Naive thymus-derived CD8-positive, alpha-beta T cell (primary cell): ENCODE measurements at places on chromosomes 1 and 21. TPM values are rescaled to one million over a fixed set of nuclear protein-coding genes. Genes with fewer than 3 reads are reported as not detected.

Gene GNG4
- not detected for total RNA-seq

Gene PDE9A
- total RNA-seq: 17.1 TPM

Gene MMP23B
- 6.1 TPM for total RNA-seq

Gene LMO4
- 19.4 TPM for total RNA-seq

GRCh38 chr1:225228871-225229303 lies 199.0 kb downstream of the LBR start:
- no peak overlapping the region for H3K27ac ChIP-seq
- no peak overlapping the region for H3K4me3 ChIP-seq
- H3K27me3 ChIP-seq: no peaks in the 10 kb centered on the region

- H3K4me1 ChIP-seq: peaks cover 23% of the 10 kb centered on the region
- H3K36me3 ChIP-seq: peaks cover 91% of the 10 kb centered on the region
- no peak for DNase-seq
- H3K4me3 ChIP-seq: no peak overlapping the region
Observed at GRCh38 chr1:228242409-228242808, 34.6 kb downstream of the OBSCN start.

DNA sequence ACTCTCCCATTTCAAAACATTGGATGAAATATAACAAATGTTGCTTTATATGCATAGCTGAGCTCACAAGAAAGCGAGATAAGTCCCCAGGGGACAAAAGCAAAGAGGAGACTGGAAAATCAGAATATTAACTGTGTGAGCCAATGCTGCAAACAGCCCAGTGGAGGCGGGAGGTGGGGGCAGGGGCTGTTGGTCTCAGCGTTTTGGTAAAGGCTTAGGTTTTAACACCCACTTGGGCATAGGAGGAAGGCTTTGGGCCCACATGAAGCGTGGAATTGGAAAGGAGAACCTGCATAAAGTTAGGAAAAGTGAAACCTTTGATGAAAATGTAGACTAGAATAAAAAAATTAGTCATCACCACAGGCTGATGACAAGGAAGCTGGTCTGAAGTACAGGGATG lies 30.2 kb upstream of the SMIM12 start:
- peaks cover 14% of the 10 kb centered on the region for H3K36me3 ChIP-seq
- peaks cover 5% of the 10 kb centered on the region for H3K4me1 ChIP-seq
- peaks cover 11% of the 10 kb centered on the region for H3K27me3 ChIP-seq
- no peak for DNase-seq
- no peak overlapping the region for H3K4me3 ChIP-seq
- no peak overlapping the region for H3K27ac ChIP-seq

GRCh38 chr1:232553809-232554208 lies 76.1 kb downstream of the SIPA1L2 start:
- no peak overlapping the region for H3K4me3 ChIP-seq
- no peaks in the 10 kb centered on the region for H3K36me3 ChIP-seq
- no peaks in the 10 kb centered on the region for H3K4me1 ChIP-seq
- peaks cover 3% of the 10 kb centered on the region for H3K27me3 ChIP-seq

DNA sequence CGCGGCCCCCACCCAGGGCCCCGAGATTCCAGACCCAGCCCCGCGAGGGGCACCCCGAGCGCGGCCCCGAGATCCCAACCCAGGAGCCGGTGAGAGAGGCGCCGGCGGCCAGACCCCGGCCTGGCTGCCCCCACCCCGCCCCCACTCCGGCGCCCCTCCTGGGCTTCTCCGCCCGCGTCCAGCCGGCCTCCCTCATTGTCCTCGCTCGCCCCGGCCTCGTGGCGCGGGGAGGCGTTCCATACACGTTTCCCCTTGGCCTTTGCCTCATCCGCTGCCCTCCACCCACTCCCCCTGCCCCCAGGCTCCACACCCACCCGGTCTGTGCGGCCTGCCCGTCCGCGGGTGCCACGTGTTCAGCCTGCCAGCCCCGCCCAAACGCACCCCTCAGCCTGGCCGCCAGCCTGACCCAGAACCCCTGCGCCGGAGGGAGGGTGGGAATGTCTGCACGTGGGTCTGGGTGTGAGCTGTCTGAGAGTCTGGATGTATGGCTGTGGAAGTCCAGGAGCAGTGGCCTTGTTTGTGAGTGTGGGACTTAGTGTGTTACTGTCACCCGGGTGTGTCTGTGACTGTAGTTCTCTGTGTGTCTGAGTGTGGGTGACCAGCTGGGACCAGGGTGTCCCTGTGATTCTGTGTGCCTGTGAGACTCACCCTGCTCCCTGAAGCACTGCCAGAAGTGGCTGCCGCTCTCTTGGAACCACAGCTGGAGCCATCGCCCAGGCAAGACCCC lies 681 bp downstream of the B4GALT2 start:
- no peak for DNase-seq
- peak overlapping the region; percentile 87 for H3K4me3 ChIP-seq
- H3K27ac ChIP-seq: peak overlapping the region; percentile 53
- H3K4me1 ChIP-seq: peaks cover 37% of the 10 kb centered on the region
- peaks cover 4% of the 10 kb centered on the region for H3K27me3 ChIP-seq

- H3K4me1 ChIP-seq: no peaks in the 10 kb centered on the region
- peaks cover 54% of the 10 kb centered on the region for H3K27me3 ChIP-seq
- H3K27ac ChIP-seq: no peak overlapping the region
- DNase-seq: no peak
- H3K4me3 ChIP-seq: no peak overlapping the region
Observed at GRCh38 chr1:30190511-30191153, 532.8 kb downstream of the MATN1 start.

DNA sequence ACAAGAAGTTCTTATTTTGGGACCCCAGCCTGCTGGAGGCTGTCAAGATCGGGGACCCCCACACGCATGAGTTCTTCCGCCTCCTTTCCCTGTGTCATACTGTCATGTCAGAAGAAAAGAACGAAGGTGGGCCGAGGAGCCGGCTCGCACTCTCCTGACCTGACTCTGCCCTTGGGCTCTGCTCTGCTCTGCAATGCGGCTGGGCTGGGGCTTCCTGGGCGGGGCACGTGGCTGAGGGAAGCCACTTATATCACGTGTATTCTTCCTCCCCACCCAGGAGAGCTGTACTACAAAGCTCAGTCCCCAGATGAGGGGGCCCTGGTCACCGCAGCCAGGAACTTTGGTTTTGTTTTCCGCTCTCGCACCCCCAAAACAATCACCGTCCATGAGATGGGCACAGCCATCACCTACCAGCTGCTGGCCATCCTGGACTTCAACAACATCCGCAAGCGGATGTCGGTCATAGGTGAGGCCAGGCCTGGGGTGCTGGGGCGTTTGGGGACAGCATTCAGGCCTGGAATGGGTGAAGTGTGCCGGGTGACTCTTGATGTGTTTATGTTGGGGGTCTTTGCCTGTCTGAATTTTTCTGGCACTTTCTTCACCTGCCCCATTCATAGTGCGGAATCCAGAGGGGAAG lies 17.6 kb downstream of the ATP8B2 start:
- DNase-seq: peak; percentile 79
- H3K27ac ChIP-seq: peak overlapping the region; percentile 98
- no peaks in the 10 kb centered on the region for H3K27me3 ChIP-seq
- H3K36me3 ChIP-seq: peaks cover 25% of the 10 kb centered on the region
- H3K4me3 ChIP-seq: peak overlapping the region; percentile 98

DNA sequence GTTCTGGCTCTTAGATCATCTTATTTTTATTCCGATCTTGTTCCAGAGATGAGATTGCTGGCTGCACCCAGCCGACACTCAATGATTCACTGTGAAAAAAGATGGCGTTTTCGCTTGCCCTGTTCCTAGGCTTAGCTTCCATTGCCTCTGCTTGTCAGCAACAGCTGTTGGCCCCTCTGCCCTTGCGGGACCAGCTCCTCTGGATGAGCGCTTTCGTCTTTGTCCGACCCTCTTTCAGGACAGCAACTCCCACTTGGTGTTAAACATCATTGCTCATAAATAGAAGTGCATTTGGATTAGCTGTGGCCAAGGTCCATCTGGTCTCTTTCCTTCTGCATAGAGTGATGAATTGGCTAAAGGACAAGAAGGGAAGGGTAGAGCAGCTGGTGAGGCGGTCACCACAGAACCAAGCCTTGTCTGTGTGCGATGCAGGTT lies 43.5 kb upstream of the SCCPDH start:
- H3K36me3 ChIP-seq: peaks cover 2% of the 10 kb centered on the region
- no peaks in the 10 kb centered on the region for H3K4me1 ChIP-seq
- no peaks in the 10 kb centered on the region for H3K27me3 ChIP-seq
- no peak for DNase-seq

DNA sequence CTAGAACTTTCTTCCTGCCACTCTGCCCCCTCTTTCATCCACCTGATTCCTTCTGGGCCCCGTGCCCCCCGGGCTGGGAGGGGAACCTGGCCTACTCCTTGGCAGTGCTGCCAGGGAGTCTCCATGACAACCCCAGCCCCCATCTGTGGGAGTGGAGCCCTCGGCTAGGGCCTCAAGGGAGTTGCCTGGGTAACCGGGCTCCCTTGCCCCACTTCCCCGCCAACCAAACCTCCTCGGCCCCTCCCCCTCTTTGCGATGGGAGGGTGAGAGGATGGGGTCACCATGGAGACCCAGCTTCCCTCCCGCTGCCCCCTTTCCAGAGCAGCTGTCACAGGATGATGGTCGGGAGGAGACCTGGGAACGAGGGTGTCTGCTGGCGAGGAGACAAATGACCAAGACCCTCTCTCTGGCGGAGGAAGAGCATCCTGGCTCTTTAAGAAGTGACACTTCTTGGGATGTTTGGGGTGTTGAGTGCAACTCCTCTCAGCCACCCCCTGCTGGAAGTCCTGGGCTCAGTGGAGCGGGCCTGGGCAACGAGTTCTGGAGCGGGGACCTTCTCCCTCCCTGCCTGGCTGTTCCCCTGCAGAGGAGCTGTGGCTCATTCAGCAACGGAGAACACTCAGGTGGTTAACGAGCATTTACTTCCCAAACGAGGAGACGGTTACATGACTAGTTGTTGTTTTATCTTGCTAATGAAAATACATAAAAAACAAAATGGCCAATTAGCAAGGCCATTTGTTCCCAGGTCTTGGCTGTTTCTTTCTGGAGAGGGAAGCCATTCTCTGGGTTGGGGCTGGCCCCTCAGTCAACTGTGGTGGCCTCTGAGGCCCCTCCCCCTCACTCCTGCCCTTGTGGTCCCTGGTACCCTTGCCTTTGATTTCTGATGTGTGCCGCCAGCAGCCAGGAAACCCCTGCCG lies 82.8 kb downstream of the UBIAD1 start:
- no peak for DNase-seq
- H3K4me3 ChIP-seq: no peak overlapping the region
- no peaks in the 10 kb centered on the region for H3K36me3 ChIP-seq

DNA sequence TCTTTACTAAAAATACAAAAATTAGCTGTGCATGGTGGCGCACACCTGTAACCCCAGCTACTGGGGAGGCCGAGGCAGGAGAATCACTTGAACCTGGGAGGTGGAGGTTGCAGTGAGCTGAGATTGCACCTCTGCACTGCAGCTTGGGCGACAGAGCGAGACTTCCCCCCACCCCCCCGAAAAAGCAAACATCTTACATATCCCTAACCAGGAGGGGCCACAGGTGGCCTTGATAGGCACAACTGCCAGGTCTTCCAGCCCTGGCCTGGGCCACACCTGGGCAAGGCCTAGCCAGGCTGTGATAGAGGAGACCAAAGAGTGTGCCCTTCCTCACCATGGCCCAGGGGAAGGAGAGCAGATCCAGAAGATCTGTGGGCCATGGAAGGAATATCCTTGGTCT lies 28.6 kb upstream of the POU3F1 start:
- H3K4me1 ChIP-seq: no peaks in the 10 kb centered on the region
- H3K27me3 ChIP-seq: peaks cover 17% of the 10 kb centered on the region
- no peak overlapping the region for H3K27ac ChIP-seq
- H3K4me3 ChIP-seq: no peak overlapping the region
